ENCODE measurements at places on chromosomes 2 and 18.

DNA sequence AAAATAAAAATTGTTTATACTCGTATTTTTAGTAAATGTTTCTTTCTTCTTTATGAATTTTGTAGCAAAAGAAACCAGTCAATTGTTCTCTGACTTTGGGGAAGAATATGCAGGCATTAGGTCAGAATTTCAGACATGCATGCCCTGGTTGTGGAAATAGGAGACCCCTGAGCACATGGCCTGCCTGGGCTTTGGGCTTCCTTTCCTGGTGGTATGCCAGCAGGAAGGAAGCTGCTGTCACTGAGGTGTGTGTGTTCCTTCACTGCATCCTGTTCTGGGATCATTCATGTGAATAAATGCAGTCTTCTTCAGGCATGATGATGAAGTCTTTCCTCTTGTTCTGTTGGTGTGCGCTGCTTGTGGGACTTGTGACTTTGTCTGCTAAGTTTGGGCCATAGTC lies 920.2 kb upstream of the VRK2 start:
- DNase-seq: no peak

- DNase-seq: no peak
Observed at GRCh38 chr18:70015127-70015526, 67.5 kb upstream of the CD226 start.

GRCh38 chr2:122636097-122636496 lies 880.6 kb downstream of the TSN start:
- no peak for DNase-seq

- DNase-seq: no peak
Observed at GRCh38 chr2:213537579-213537978, 253.3 kb downstream of the SPAG16 start.

GRCh38 chr2:197576631-197577030 lies 60.8 kb downstream of the MOB4 start:
- no peak for DNase-seq

DNA sequence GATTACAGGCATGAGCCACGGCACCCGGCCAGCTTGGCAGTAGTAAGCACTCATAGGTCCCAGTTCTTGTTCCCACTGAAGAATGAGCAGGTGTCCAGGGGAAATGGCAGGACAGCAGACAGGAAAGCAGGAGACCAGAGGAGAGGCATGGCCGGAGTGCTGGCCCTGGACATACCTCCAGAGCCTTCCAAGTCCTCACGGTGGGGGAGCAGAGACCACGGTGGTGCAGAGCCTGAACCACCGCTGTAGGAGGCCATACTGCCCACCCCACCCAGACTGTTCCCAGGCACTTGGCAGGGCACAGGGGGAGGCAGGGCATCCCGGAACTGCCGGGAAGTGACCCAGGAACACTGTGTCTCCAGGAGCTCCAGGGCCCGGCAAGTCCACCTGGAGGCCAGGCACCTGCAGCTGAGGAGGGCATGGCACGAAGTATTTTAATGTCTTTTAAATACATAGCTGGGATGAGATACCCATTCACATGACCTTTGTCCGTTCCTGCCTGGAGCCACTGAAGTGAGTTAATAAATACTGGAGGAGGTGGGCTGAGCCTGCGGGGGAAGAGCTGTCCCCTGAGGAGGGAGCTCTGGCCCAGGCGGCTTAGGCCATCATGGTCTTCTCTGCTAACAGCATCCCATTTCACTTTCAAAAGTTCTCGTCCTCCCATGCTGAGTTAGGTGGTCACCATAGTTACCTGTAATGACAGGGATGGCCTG lies 49.7 kb upstream of the TFCP2L1 start:
- DNase-seq: no peak

DNA sequence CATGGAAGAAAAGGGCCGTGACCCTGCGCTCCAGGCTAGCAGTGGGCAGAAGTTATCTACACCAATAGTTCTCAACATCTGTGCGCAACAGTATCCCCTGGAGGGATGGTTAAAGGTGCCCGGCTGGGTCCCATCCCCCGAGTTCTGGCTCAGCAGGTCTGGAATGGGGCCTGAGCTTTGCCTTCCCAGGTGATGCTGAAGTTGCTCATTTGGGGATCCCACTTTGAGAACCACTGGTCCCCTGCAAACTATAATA lies 31.1 kb downstream of the DNMT3A start:
- DNase-seq: no peak

DNA sequence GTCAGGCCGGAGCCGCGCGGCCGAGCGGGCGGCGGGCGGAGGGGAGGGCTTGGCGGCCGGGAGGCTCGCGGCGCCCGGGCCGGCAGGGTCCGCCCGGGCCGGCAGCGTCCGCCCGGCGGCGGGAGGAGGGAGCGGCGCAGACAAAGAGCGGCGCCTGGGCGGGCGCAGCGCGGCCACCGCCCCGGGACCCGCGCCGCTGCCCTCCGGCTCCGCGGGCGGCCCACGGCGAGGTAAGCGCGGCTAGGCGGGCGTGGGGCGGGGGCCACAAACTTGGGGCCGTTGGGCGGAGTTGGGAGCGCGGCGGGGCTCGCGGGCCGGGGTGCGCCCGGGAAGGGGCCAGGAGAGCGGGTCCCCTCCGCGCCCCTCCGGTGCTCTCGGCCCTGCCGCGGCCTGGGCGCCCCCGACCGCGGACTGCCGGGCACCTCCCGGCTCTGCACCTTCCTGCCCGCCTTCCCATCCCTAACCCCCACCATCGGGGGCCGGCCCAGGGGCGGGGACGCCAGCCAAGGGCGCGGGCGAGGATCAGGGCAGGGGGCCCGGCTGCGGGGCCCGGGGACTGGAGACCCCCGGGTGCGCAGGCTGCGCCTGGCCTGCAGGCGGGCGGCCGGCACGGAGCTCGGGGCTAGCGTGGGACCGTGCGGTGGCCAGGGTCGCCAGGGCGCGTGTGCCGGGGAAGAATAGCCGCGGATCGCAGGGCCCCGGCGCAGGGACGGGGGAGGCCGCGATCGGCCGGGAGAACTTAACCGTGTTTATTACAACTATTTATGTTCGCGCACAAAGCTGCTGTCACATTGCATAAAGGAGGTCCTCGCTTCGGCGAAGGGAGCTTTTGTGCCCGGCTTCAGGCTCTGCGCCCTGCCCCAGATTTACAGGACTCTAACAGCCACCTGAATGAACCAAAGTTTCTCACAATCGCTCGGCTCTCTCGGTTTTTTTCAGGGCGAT lies at the start of gene NCK2:
Gene NCK2 (plus strand): TSS at position 4 of the 945 bp plus-strand sequence. CDS start 110,152 bp downstream, outside the sequence.
- no peak for DNase-seq

DNA sequence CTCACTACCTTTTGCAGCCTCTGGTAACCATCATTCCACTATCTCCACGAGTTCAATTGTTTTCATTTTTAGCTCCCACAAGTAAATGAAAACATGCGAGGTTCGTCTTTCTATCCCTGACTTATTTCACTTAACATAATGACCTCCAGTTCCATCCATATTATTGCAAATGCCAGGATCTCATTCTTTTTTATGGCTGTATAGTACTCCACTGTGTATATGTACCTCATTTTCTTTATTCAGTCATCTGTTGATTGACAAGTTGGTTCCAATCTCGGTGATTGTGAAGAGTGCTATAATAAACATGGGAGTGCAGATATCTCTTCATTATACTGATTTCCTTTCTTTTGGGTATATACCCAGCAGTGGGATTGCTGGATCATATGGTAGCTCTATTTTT lies 16.9 kb downstream of the IL1RN start:
- DNase-seq: no peak

- no peak for DNase-seq
Observed at GRCh38 chr2:159585622-159586021, 30.7 kb downstream of the BAZ2B start.

DNA sequence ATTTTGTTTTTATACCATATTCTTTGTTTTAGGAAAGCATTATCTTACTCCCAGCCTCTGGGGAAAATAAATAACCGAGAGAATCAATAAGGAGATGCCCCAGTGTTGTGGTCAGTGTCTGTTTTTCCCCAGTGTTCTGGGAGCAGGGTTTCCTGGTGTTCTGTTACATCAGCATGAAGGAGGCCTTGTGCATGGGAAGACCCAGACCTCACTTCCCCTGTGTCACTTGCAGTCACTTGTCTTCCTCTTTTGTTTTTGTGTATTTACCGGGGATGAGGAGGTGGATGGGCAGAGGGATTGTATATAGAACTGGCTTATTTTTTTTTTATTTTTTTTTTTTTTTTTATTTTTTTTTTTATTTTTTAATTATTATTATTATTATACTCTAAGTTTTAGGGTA lies 45.0 kb upstream of the MGAT5 start:
- DNase-seq: no peak

DNA sequence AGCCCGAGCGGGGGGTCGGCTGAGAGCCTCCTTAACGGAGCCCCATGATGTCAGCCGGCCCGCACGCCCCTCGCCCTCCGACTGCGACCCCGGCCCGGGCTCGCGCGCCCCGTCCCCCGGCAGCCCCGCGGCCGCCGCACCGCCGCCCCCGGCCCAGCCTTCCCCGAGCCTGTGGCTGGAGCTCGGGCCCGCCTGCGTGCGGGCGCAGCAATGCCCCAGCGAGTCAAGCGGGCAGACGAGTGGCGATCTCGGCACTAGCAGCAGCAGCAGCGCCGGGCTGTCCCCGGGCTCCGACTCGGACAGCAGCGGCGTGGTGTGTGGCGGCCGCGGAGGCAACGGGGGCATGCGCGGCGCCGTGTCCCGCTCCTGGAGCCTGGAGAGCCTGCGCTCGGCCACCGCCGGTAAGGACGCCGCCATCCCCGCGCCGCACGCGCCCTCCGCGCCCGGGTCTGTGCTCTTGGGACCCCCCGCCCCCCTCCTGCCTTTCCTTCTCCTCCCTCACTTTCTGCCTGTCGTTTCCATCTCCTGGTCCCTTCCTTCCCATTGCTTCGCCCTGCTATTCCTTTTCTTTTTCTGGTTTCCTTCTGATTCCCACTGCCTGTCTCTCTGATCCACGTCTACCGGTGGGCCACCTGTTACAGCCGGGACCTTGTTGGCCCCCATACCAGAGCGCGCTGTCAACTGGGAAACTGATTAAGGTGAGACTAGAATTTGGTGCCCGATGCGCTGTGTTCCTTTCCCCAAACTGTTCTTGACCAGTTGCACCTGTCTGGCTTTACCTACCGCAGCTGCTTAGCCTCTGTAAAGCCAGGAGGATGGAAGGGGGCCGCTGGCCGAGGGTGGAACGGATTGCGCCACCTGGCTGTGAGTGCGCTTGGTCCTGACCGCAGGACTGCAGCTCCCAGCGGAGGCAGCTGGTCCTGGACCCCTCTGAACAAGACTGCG lies 127.4 kb downstream of the ARHGEF4 start:
- DNase-seq: no peak

- DNase-seq: no peak
Observed at GRCh38 chr2:38499548-38500282, 103.0 kb downstream of the HNRNPLL start.

GRCh38 chr2:43305012-43305411 lies 78.6 kb upstream of the ZFP36L2 start:
- no peak for DNase-seq

DNA sequence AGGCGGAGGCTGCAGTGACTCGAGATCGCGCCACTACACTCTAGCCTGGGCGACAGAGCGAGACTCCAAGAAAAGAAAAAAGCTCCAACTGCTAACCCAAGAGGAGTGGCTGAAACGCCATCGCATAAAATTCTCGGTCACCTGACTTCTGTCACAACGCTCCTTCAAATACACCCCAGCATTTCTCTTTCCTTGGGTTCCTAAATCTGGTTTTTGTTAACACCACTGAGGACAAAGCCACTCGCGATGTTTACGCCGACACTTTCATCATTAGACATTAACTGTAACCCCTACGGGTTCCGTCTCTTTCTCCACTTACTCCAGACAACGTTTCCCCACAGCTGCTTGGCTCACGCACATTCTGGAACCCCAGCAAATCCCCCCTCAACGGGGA lies 679 bp downstream of the CLK1 start:
- no peak for DNase-seq

DNA sequence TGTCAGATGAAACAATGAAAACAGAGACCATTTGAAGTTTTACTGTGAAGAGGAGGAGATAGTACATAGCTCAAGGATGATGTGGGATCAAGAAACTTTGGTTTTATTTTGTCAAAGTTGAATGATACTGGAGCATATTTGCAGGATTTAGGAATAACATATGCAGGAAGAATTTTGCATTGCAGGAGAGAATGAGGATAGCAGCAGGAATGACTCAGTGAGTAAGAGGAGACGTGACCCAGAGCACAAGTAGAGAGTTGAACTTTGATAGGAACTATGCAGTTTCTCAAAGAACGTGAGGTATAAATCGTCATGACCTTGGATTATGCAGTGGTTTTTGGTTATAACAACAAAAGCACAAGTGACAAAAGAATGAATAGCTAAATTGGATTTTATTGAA lies 47.7 kb downstream of the MAPRE2 start:
- DNase-seq: no peak

- no peak for DNase-seq
Observed at GRCh38 chr2:141554810-141555209, 576.0 kb downstream of the LRP1B start.

GRCh38 chr2:63225964-63226686 lies 175.5 kb downstream of the OTX1 start:
- DNase-seq: no peak

GRCh38 chr18:14942275-14942674 lies 194.3 kb downstream of the ANKRD30B start:
- DNase-seq: no peak

DNA sequence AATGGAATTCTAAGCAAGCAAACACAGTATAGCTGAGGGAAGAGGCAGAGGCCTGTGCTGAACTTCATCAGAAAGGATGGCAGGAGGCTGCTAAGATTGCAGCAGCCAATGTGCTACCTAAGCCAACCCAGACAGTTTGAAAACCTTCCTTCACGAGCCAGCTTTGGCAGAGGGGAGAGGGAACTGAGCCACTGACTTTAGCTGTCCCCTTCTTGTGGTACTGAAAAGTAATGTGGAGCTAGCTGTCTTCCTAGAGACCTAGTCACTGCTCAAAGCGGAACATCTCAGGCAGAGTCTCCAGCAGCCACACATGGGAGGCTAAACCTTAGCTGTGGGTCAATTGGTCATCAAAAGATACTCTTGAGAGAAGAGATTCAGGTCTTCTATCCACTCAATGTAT lies 419.0 kb downstream of the FBXO15 start:
- no peak for DNase-seq

DNA sequence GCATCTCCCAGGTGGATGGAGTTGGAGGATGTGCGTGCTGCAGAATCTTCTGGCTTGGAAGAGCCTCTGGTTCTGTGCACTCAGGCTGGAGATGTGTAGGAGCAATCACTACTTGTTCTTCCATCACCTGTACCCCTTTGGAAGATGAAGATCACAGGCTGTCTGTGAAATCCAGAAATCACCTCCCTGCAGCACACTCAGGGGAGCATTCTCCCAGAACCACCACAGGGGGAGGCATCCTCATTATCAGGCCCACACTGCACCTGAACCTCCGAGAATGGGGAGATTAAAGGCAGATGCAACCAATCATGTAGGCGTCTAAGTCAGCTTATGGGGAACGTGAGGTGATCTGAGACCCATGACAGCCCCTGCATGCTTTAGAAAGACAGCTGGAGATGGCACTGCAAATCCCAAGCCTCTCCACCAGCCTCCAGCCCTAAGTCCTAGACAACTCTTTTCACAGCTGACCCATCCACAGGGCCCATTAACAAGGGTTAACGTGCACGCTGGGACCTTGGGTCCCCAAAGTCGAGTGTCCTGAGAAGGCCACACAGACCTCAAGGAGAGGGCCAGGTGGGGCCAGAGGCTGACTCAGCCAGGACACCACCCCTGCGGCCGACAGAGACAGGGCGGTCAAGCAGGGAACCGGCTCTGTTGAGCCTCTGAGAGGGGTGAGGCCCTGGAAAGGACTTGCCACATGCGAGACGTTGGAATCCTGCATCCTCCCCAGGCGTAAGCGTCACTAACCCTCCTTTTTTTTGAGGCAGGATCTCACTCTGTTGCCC lies 314.9 kb downstream of the EIPR1 start:
- DNase-seq: no peak

- no peak for DNase-seq
Observed at GRCh38 chr2:241194811-241195210, 6.3 kb downstream of the ANO7 start.

GRCh38 chr18:12571630-12572029 lies 86.3 kb downstream of the SPIRE1 start:
- no peak for DNase-seq

All from stimulated activated CD4-positive, alpha-beta T cell treated with anti-CD3 and anti-CD28 coated beads, Interleukin-1b, Interleukin-23, amount 100 ng/mL, for 1 hour (primary cell).